ENCODE measurements at places on chromosomes 4 and X.

GRCh38 chrX:19225909-19226308, 103.6 kb upstream of the ADGRG2 start:
- peak; percentile 33 for DNase-seq

DNA sequence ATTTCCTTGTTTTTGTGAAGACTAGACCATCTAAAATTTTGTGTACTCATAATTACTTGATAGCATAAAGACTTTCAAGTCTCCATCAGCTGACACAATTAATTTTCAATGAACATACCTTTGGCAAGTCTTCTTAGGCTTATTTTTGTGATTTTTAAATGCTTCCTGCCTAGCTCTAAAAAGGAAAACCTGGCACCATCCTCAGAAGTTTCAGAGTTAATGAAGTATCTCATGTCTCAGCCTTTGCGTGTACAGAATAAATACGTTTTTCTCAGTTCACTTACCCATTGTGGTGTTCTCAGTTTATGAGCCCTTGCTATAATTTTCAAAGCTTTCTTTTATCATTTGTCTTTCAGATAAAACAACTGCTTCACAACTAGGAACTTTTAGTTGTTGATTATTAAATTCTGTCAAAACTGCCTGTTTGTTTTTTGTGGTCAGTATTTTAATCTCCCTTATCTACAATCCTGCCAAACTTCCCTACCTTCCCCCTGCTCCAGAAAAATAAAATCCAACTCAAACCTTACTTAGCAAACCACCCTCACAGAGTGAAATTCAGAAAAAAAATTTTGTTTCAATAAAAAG, 21.6 kb downstream of the ADD1 start:
- DNase-seq, result no peak

DNA sequence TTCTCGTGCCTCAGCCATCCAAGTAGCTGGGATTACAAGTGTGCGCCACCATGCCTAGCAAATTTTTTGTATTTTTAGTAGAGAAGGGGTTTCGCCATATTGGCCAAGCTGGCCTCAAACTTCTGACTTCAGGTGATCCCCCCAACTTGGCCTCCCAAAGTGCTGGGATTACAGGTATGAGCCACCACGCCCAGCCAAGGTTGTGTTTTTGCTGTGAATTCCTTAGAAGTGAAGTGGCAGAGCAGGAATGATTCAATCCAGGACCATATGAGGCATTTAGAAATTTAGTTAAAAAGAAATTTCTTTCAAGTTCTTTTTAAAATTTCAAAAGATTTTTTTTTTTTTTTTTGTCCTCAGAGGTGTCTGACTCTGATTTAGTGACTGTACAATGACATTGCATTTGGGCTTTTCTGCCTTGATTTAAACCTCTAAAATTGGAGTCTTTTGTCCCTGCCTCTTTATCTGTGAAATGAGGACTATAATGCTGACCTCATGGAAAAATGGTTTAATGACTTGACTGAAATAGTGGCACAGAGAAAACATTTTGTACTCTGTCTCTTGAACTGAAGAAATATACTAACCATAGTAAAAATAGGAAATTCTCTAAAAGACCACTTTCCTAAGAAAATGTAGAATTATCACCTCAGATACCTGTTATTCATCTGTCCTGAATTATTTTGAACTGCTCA, 59.9 kb downstream of the CXCL13 start:
- no peak for DNase-seq

DNA sequence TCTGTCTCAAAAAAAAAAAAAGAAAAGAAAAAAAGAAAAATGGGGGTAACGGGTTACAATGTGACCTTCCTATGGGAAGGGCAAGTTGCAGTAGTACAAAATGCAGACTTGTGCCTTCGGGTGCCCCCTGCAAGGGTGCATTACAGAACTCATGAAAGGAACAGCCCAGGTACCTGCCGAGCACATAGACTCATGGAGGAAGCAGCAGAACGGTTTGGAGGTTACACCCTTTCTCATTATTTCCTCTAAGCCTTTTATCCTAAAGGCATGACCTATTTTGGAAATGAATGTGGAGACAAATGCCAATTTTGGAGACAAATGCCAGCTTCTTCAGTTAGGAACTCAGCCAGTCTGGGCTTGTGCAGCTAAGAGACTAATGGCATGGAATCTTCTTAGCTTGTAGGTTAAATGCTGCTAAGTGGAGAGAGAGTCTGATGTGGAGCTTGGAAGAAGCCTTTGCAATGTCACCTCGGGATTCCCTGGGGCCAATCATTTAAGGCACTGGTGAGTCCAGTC, 44.1 kb upstream of the PRKX start:
- DNase-seq, result no peak

DNA sequence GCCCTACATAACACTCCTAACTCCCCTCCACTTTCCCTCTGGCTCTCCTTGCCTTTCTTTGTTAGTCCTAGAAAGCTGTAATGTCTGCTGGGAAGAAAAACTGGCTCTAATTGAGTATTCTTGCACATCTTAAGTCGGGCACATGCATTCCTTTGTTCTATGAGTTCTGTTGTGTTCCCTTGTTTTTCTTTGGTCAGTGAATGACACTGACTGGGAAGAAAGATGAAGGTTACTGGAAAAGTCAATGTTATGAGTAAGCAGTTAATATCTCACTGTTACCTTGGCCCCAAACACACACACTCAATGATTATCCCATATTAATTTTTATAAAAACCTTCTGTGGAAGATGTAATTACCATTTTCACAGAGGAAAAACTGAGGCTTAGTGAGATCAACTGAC, 215.9 kb downstream of the SOWAHB start:
- no peak for DNase-seq

DNA sequence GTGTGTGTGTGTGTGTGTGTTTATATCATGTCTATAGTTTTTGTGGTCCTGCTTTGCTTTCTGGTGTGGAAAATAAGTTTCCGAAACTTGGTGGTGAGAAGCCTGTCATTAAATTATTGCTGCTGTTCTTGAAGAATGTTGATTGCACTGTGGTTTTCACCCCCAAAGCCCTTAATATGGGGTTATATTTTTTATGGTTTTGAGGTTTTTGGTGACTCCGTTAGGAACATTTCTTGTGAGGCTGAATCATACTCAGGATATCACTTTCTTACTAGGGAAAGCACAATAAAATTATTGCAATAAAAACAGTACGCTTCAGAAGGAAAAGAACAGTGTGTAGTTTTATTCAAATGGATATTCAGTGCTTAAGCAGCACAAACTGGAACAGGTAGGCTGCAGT, 539.1 kb upstream of the MAGEB18 start:
- peak; percentile 2 for DNase-seq

DNA sequence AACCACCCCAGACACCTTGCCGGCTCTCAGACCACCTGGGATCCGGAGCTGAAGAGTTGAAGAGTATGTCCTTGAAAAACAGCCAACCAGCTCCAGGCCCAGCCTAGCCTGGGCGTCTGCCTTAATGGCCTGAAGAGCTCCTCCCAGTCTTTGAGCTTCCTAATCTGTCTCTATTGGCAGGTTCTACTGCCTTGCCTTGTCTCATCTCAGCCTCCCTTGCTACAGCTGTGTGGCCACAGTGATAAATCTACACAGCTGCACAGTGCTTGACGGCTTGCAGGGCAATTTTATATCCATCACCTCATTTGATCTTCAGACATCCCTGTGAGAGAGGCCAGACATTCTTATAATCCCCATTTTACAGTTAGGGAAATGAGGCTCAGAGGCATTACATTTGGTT, 19.9 kb downstream of the AWAT2 start:
- DNase-seq, result no peak

DNA sequence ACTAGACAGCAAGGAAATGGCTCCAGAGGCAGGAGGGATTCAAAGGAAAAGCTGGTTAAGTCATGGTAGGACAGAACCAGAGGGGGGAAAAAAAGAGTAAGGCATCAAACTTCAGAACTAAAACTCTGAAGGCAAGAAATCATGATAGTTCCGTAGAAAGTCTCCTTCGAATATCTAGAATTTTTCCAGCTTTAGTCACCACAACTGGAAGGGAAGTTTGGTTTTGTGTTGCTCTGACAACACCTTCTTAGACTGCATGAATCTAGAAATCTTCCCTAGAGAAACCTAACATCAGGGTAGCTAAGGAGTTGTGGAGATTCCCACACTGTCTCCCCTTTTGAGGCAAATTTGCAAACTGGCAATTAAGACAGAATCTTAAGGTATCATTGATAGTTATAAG, 33.7 kb downstream of the AMMECR1 start:
- peak; percentile 47 for DNase-seq

GRCh38 chr4:53732661-53733060, 141.4 kb upstream of the LNX1 start:
- DNase-seq, result no peak

DNA sequence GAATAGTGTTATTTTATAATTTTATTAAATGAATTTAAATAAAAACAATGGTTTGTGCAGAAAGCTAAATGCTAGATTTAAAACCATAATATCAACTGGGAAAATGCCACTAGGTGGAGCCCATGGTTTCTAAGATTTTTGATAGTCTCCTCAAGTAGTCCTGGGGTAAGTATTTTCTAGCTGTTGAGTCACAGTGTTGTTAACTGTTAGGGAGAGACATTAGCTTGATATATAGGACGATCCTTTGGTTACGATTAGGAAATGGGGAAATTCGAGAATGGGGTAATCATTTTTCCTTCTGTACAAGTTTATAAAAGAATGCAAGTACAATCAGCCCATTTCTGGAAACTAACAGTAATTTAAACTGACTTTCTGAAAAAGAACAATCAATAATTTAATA, 378.4 kb downstream of the ANKRD50 start:
- peak; percentile 81 for DNase-seq

DNA sequence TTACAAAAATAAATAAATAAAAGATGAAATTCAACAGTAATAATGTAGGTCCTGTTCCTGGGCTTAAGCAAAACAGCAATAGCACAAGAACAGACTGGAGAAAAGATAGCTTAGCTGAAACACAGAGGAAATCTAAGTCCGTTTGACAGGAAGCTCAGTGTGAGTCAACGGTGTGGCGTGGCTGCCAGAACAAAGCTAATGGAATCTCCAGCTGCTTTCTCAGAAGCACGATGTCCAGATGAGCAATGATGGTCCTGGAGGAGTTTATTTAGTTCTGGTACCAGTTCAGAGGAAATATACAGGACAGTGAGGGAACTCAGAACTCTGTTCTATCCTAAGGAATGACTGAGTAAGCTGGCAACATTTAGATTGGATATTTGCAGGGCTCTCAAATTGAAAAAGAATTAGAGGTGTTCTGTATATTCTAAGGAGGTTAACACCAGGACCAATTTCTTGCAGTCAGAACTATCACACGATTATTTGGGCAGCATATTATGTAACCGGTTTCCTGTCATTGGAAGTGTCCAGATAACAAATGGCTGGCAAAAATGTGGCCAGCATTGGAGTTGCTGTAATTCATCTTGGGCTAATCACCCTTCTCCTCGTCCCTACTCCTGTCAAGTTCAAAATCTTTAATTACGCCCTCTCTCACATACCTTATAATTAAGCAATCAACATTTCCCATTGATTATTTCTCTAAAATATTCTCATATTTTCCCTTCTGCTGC, 12.7 kb downstream of the GAB3 start:
- DNase-seq, result peak; percentile 78

DNA sequence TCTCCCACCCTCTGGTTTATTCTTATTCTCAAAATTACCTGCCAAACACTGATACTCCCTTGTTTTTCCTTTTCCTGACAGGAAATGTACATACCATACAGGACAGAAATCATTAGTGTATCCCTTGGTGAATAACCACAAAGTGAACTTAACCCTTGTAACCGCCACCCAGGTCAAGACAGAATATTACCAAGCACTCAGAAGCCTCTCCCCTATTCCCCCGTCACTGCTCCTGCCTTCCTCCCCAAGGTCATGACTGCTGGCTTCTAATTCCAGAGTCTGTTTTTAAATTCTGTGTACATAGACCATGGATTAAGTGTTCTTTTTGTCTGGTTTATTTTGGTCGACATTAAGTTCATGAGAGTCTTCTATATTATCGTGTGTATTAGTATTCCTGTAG, 37.7 kb downstream of the HTT start:
- no peak for DNase-seq

GRCh38 chr4:37383579-37384229, 139.2 kb downstream of the NWD2 start:
- DNase-seq, result peak; percentile 65

- no peak for DNase-seq
These were observed at the start of gene PCSK1N for GRCh38 chrX:48835524-48836329. TSS of gene PCSK1N (minus strand) at chrX:48835610. CDS start at chrX:48835532, 78 bp downstream.

DNA sequence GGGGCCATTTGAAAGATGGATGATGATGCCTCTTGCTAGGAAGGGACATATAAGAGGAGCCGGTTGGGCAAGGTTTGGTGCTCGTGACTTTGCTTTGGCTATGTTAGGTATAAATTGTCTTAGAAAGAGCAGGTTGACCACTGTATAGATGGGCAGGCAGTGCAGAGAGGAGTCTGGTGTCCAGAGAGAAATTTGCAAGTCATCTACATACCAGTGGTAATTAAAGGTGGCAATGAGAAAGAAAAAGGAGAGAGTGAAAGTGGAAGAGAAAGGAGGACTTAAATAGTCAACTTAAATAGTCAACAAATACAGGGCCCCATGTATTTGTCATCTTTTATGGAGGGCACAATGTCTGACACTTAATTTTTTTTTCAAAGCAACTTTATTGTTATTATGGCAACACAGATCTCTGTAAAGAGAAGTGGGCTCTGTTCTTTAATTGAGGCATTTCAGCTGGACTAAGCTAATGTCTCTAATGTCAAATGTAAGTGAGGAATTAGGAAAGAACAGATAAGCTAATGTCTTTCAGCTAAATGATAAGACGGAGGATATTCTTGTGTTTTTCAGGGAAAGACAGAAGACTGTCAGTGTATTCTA, 75.4 kb upstream of the ANXA3 start:
- DNase-seq, result no peak

DNA sequence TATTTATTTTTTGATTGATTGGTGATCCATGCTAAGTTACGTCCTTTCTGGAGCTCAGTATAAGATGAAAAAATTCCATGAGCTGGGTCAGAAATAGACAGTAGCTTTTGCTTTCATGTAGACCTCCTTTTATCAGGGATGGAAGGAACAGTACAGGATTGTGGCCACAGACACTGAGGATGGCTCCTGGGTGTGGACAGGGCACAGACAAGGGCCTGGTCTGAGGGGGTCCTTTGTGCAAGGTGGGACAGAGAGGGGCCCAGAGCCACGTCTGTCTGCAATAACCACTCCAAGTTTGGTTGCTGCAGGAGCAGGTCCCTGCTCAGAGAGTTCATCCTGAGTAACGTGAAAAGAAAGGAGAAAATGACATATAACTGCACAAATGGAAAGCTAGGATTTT, 127.1 kb downstream of the ENPP6 start:
- no peak for DNase-seq

GRCh38 chrX:72046447-72046846, 85.3 kb downstream of the RTL5 start:
- DNase-seq, result no peak

DNA sequence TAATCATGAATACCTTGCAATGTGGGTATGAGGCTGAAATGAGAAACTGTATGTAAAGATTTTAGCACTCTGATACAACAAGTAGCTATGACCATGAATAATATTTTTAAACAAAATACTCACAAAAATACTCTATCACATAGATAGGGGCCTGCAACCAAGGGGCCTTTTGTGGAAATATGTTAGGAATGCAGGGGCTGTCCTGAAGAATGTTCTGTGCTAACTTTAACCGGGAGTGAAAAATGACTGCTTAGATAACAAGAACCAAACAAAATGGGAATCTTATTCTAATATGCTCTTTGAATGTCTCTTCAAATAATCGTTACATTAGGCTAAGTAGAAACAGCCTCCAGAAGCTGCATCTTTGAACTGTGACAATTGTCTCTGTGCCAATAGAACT, 37.9 kb upstream of the GYPA start:
- no peak for DNase-seq
